Hepatic stellate cell (primary cell): ENCODE measurements at places on chromosomes 5 and 9.

- no peak for DNase-seq
Observed at GRCh38 chr5:4013106-4013898, 417.7 kb downstream of the IRX1 start.

GRCh38 chr5:34652466-34652865, 3.7 kb upstream of the RAI14 start:
- no peak for DNase-seq

DNA sequence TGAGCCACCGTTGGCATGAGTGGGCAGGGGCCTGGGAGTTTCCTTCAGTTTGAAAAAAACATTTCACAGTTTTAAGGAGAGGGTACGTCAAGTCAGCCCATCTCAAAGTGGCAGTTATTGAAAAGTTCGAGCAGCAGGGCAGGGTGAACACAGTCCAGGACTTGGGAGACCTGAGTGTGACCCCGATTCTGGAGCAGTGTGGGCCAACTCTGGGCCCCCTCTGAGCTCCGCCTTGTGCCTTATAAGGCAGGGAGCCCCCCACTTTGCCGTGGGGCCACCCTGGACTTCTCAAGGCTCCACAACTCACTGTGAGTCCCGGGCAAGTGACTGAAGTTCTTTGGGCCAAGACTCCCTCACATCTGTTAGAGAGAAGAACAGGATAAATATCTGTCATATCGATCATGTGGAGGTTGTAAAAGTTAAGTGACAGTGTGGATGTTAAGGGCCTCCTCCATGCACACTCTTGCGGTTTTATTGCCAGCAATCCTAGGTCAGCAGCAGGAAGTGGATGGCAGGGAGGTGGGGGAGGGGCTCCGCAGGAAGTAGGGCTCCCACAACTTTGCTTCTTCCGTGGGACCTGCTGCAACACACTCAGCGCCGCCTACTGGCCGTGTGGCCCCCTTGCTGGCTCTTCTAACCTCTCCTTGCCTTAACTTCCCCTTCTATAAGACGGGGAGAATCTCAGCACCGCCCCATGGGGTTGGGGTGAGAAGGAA, 38.4 kb downstream of the HRH2 start:
- DNase-seq, result no peak

- no peak for DNase-seq
Observed at GRCh38 chr5:154607746-154608145, 129.7 kb upstream of the HAND1 start.

GRCh38 chr9:11190719-11191118, 577.9 kb upstream of the PTPRD start:
- no peak for DNase-seq
